Stimulated activated CD8-positive, alpha-beta memory T cell treated with anti-CD3 and anti-CD28 coated beads, Interleukin-15, amount 100 ng/mL, for 4 hours (primary cell): ENCODE measurements at places on chromosomes 1 and 21.

GRCh38 chr21:31218830-31219608 lies 125.0 kb downstream of the TIAM1 start:
- no peak for DNase-seq

DNA sequence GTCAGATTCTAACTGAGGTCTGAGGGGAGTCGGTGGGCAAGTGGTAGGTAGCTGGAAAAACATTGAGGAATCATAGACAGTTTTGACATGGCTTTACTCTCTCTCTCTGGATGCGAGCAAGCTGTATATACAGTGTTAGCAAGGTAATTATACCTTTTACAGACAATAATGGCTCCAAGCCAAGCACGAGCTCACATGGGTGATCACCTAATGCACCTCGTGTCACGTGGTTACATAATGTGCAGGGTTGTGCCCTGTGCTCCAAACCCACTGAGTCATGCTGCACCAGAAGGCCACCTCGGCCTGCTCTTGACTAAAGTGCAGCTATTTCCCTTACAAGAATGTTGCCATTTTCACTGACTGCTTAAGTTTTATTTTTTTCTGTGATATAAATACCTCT lies 7.6 kb upstream of the CLCA2 start:
- DNase-seq: no peak

DNA sequence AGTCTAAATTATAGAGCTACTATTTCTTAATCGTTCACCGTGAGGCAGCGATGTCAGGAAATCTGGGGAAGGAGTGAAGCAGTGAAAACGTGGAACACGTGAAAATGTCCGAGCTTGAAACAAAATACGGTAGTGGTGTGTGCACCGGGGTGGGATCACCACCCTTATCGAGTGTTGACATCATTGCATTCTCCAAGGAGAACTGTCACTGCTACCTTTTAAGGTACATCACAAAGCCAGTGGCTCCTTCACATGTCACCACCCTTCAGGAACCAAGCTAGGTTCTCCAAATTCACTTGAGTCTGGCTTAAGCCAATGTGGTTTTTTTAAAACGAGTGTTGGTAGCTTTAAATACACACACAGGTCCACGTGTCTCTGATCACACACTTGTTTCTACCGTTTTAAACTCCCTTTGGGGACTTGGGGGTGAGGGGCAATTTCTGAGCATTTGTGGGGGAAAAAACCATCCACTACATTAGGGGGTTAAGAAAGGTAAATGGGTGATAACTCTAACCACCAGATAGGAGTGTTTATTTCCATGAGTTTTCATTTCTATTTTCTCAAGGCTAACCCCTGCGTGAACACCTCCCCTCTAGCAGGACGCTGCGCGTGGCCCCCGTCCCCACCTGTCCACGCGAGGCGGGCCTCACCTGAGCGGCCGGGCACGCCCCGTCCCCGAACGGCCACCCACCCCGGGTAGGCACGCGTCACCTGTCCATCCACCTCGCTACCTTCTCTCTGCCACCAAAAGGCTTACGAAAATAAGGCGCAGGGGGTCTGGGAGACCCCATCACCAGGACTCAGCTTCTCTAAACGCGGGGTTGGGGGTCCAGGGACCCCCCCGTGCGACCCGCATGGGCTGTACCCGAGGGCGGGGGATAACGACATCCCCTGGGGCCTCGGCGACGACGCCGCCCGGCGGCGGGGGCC lies 978 bp downstream of the PRDM15 start:
- DNase-seq: no peak

- no peak for DNase-seq
Observed at GRCh38 chr1:246039584-246039983, 467.5 kb downstream of the SMYD3 start.

GRCh38 chr1:189693140-189693539 lies 784.5 kb downstream of the BRINP3 start:
- DNase-seq: no peak

DNA sequence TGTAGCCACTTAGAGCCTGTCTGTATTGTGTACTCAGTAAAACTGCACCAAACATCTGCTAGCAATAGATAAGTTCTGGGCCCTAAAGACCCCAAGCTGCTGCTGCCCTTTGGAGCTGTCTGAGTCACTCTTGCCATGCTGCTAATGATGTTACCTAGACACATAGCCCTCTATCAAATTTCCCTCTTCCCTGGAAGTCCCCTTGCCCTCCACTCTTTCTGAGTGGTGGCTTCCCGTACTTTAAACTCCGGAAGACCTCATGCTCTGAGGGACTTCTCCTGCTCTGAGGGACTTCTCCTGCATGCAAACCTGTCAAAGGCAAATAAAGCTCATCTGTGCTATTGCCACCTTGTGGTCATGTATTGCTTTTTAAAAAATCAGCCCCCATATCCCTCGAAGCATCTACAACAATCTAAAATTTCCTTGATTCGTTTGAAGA lies 34.0 kb downstream of the FH start:
- no peak for DNase-seq

DNA sequence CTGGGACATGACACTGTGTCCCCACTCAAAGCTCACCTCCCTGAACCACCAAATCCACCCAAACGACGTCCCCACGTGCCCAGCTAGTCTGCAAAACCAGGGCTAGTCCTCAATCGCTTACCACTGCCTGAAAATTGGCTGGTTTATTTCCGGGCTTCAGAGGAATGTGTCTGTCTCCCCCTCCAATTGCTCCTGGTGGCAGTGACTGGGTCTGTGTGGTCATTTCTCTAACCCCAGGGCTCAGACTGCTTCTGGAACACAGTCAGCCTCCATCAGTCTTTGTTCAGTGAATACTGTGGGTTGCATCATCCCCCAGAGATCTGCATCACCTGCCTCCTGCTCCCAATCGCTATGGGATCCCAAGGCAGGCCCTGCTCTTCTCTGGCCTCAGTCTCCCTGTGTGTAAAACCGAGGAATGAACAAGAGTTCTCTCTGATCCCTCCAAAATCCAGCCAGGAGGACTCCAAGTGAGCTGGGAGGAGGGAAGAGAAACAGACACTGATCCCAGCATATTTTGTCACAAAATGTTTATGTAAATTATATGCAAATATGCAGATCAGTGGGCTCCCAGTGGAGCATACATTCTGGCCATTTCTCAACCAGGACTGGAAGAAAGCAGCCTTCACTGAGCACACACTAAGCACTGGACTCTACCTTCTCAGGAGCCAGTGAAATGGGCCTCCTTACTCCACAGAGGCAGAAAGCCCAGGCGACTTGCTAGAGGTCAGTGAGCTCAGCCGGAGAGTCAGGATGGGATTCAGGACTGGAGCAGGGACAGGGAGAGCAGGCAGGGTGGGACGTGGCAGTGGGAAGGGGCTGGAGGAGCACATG lies 20.9 kb downstream of the SDC3 start:
- no peak for DNase-seq

DNA sequence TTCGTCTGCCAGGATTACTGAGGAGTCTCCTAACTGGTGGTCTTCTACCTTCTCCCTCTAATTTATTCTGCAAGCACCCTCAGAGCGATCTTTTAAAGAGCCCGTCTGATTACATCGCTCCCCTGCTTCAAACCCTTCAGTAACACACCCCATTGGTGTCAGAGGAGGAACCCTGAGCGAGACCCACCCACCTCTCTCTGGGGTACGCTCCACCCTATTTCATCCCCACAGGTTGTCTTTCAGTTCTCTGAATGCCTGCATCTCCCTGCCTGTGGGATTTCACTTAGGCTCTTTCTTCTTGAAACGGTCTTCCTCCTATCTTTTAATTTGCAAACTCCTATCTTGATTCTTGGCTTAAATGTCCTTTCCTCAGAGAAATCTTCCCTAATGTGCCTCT lies 39.4 kb downstream of the C1orf21 start:
- no peak for DNase-seq

- DNase-seq: no peak
Observed at GRCh38 chr1:218850367-218850766, 323.3 kb upstream of the LYPLAL1 start.

DNA sequence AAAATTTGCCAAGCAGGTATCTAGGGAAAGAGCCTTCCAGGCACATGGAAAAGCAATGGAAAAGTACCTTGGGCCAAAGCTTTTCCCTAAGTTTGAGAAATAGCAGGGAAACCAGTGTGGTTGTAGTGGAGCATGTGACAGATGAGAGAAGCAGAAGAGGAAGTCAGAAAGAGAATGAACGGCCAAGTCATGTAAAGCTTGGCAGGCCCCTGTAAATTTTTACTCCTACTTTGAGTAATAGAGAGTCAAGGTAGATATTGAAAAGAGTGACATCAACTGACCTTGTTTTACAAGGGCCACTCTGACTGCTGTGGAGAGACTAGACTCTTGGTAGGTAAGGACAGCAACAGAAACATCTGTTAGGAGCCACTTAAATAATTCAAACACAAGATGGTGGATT lies 180.9 kb upstream of the PRMT6 start:
- DNase-seq: no peak

GRCh38 chr1:221695301-221695700 lies 46.6 kb downstream of the DUSP10 start:
- no peak for DNase-seq

- DNase-seq: no peak
Observed at GRCh38 chr1:67534627-67535065, 104.4 kb upstream of the SERBP1 start.

DNA sequence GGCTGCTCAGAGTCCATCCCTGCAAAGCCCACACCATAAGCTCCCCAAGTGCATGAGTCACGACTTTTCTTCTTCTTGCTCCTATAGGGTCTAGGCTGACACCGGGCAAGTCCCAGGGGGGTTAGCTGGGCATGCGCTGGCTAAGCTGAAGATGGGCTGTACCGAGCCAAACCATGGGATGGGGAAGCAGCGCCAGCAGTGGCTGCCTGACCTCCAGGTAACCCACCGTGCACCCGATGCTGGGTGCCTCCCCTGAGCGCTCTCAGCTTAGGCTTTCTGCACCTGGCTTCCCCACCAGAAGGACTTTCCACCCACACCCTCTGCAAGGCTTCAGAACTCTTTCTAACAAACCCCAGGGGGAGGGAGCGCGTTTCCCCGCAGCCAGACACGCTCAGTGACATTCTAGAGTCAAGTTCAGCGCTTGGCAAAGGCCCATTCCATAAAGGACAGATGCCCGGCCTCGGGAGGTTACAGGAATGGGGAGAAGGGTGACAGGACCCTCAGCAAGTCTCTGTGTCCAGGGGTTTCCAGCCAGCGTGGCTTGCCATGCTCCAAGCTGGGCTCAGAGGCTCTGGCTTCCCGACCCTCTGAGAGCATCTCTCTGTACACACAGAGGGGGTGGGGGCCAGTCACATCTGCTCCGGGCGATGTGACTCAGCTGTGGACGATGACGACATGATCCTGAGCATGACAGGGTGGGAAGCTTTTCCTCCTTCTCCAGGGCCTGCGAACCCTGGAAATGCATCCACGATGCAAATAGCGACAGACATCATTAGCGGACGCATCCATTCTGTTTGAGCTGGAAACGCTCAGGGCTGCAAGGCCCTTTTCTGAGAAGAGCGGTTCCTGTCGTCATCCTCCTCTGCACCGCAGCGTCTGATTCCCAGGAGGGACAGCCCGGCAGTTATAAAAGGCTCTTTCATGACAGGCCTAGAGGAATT lies 107.8 kb downstream of the SIK1 start:
- no peak for DNase-seq

- no peak for DNase-seq
Observed at GRCh38 chr1:31671561-31672201, 27.0 kb upstream of the PEF1 start.

- DNase-seq: no peak
Observed at GRCh38 chr1:41915786-41916571, 2.7 kb downstream of the HIVEP3 start.

DNA sequence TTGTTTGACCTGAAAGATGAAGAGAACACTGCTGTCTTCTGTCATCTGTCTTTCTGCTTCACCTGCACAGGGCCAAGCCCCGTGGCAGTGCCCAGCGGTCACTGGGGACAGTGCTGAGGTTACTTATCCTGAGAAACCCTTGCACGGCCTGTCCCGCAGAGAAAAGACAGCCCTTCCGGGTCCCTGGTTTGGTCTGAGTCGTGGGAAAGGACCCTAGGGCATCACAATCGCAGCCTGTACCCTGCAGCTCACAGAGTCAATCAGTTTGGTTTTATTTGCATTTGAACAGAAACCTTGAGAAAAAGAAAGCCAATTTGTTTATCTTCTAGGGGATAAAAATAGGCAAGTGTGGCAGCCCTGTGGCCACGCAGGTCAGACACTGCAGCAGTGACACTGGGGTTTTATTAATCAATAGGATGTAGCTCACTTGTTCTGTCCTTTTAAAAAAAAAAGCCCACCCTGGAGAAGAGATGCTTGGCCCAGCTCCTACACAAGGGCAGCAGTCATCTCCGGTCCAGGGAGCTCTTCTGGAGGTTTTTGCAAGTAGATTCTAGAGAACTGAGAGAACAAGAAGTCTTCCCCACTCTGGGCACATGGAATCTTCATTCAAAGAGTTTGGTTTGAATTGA lies 120.0 kb downstream of the PEX14 start:
- no peak for DNase-seq

- DNase-seq: no peak
Observed at GRCh38 chr1:223492044-223492443, 98.8 kb downstream of the CCDC185 start.

- no peak for DNase-seq
Observed at GRCh38 chr21:41848533-41848932, 30.6 kb downstream of the PRDM15 start.

- no peak for DNase-seq
Observed at GRCh38 chr1:7110321-7110720, 325.1 kb downstream of the CAMTA1 start.

GRCh38 chr1:242836423-242836822 lies 311.9 kb upstream of the PLD5 start:
- DNase-seq: no peak

DNA sequence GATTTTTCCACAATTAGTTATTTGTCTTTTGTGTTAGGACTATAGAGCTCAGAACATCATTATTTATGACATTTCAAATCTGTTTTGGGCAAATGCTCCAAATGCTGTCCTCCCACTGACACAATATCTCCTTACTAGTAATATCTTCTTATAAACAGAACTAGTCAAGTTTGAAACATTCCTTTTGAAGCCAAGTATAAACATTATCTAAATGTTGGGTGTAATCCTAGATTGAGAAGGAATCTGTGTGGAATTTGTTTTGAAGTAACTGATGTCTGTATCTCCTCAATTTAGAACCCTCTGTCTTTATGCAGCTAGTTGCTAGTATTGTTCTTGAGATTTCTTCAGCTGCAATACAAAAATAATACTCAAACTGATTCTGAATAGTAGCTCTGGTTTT lies 28.5 kb upstream of the PAXBP1 start:
- no peak for DNase-seq
